ENCODE measurements at places on chromosomes 4 and X. TPM values are rescaled to one million over a fixed set of nuclear protein-coding genes. Genes with fewer than 3 reads are reported as not detected.

- H3K27me3 ChIP-seq: no peaks in the 10 kb centered on the region
- no peaks in the 10 kb centered on the region for H3K4me1 ChIP-seq
- no peak overlapping the region for H3K27ac ChIP-seq
- no peak for DNase-seq
- H3K36me3 ChIP-seq: no peaks in the 10 kb centered on the region
Observed at GRCh38 chrX:13990126-13990800, 39.4 kb downstream of the GEMIN8 start.

Gene TLR1
- 103 TPM for total RNA-seq

Gene EGF
- not detected for total RNA-seq

- no peaks in the 10 kb centered on the region for H3K27me3 ChIP-seq
- H3K27ac ChIP-seq: no peak overlapping the region
- no peak overlapping the region for H3K4me3 ChIP-seq
- no peaks in the 10 kb centered on the region for H3K36me3 ChIP-seq
Observed at GRCh38 chr4:141375855-141376254, 155.2 kb downstream of the ZNF330 start.

- no peak overlapping the region for H3K27ac ChIP-seq
- H3K4me3 ChIP-seq: no peak overlapping the region
- no peaks in the 10 kb centered on the region for H3K27me3 ChIP-seq
Observed at GRCh38 chrX:56228914-56229313, 3.2 kb upstream of the KLF8 start.

GRCh38 chr4:103091601-103092223 lies 7.9 kb downstream of the BDH2 start:
- peak; percentile 92 for DNase-seq
- H3K27ac ChIP-seq: peak overlapping the region; percentile 21
- H3K4me3 ChIP-seq: peak overlapping the region; percentile 41
- H3K4me1 ChIP-seq: peaks cover 35% of the 10 kb centered on the region
- H3K36me3 ChIP-seq: peaks cover 4% of the 10 kb centered on the region
- H3K27me3 ChIP-seq: no peaks in the 10 kb centered on the region

All from Karpas-422 (cell line).